A549 treated with Mapracorat at 1 μM for 4 hours (cell line): ENCODE measurements at places on chromosomes 5 and 9. TPM values are rescaled to one million over a fixed set of nuclear protein-coding genes. Genes with fewer than 3 reads are reported as not detected.

The UBTD2 gene
- 12.8 to 16.5 TPM (median 14.7 TPM) in 5 replicates for total RNA-seq

The MCC gene
- total RNA-seq, result 0.14 to 0.33 TPM (median 0.24 TPM) in 5 replicates

The PCDHGA3 gene
- total RNA-seq, result not detected in 5 replicates

The TGFBI gene
- 1,374 to 2,017 TPM (median 1,715 TPM) in 5 replicates for total RNA-seq

The CARTPT gene
- total RNA-seq, result not detected in 5 replicates

The ALDH7A1 gene
- 67.2 to 79.7 TPM (median 75.2 TPM) in 5 replicates for total RNA-seq

The SOWAHA gene
- total RNA-seq, result 0.08 to 0.17 TPM (median 0.09 TPM) in 5 replicates

The DCTN3 gene
- total RNA-seq, result 105 to 114 TPM (median 111 TPM) in 5 replicates

The MED7 gene
- 13.5 to 21.0 TPM (median 15.1 TPM) in 5 replicates for total RNA-seq

The MLLT3 gene
- total RNA-seq, result 11.9 to 17.7 TPM (median 16.1 TPM) in 5 replicates

The EIF4E1B gene
- not detected in 5 replicates for total RNA-seq

The ENHO gene
- total RNA-seq, result 1.2 to 2.9 TPM (median 2.3 TPM) in 5 replicates

The LCN6 gene
- not detected in 5 replicates for total RNA-seq

The GABBR2 gene
- total RNA-seq, result 0.08 to 0.57 TPM (median 0.13 TPM) in 5 replicates

The INSL6 gene
- not detected in 5 replicates for total RNA-seq

The PCDHB9 gene
- total RNA-seq, result 0.03 to 0.26 TPM (median 0.05 TPM) in 3 of 5 replicates, not detected in the others
